A549 (cell line): ENCODE measurements at places on chromosomes 2 and 18.

DNA sequence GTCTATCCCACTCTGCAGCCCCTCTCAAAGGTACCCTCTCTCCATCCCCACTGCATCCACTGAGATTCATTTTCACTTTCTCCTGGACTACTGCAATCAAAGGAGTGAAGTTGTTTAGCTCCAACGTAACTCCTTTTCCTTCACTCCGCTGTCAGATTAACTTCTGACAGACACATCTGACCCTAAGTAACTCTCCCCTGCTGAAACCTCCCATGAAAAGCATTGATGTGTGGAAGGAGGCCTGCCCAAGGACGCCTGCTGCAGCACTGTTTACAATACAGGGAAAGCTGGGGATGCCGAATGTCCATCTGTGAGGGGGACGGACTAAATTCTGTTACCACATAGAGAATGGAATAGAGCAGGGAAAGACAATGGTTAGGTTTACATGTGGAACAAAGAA is 114.8 kb downstream of the TMEM163 start:
- no peak for DNase-seq

GRCh38 chr2:113053666-113054065 is 999 bp upstream of the IL36B start:
- DNase-seq, result no peak

- DNase-seq, result peak; percentile 44
These were observed 8.8 kb downstream of the COL4A4 start for GRCh38 chr2:227154986-227155774.

GRCh38 chr18:49008716-49009115 is 58.0 kb upstream of the SMAD7 start:
- no peak for DNase-seq
